ENCODE measurements at places on chromosomes 2 and 18.

DNA sequence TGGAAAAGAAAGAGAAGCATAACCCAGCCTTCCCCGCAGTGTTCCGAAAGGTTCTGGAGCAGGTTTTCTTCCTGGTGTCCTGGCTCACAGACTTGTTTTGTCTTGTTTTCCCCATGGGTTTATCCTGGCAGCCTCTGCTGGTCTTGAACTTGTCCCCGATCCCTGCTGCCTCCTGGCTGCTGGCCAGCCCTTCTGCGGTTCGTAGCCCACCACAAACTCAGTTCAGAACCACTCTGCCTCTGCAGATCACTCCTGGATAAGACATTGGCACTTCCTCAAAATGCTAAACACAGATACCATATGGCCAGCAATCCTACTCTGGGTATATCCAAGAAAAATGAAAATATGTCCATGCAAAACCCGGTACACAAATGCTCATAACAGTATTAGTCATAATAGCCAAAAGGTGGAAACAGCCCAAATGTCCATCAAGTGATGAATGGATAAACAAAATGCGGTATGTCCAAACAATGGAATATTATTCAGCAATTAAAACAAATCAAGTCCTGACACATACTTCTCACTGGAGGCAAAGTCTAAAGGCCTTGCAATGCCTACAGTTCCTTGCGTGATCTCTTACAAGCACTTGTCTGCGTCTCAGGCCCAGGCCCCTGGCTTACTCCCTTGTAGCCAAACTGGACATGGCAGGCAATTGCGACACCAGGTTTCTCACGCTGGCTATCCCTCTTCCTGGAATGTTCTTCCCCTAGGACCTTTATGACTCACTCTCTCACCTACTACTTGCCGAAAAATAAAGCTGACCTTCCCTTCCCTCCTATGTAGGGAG lies 28.0 kb upstream of the ARHGEF4 start:
- no peak for DNase-seq

DNA sequence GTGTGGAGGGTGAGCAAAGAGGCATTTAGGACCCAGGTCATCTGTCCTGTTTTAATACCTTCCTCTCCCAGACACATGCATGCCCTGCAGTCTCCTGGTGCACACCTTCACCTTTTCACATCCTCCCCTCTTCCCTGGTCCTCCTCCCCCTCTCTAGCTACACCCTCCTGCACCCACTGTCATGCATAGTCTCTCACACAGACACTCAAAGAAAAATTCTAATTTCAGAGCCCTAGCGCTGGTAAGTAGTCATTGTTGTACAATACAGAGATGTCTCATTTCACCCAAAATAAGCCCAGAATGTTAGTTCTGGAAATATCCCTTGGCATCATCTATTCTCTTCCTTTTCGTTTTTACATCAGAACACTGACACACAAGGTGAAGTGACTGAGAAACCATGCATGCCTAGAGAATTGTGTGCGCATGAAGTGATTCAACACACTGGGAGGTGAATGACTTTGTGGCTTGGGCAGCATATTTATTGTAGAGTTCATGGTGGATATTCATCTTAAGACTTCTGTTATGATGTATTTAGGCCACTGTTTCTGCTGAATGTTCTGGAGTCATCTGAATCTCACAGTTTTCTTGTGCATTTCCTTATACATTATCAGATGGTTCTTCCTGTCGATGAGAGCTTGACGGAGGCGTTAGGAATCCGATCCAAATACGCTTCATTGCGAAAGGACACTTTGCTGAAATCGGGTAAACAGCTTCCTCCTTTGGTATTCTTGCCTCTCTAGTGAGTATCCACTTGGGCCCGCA lies 69.9 kb downstream of the COA5 start:
- DNase-seq, result no peak

DNA sequence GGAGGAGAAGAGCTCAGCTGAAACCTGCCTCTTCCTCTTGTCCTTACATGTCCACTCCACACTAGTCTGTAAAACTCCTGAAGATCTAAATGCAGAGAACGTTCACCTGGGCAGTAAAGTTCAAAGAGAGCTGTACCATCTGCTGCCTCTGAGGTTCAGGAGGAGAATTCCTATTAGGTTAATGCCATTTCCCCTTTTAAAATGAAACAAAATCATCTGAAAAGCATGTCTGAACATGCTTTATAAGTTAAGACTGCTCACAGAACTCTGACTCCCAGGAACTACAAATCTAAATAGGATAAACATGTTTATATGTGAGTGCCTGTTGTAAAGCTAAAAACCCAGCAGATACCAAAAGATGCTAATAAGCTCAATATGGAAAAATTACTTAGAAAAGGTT lies 164.4 kb downstream of the AFF3 start:
- no peak for DNase-seq

DNA sequence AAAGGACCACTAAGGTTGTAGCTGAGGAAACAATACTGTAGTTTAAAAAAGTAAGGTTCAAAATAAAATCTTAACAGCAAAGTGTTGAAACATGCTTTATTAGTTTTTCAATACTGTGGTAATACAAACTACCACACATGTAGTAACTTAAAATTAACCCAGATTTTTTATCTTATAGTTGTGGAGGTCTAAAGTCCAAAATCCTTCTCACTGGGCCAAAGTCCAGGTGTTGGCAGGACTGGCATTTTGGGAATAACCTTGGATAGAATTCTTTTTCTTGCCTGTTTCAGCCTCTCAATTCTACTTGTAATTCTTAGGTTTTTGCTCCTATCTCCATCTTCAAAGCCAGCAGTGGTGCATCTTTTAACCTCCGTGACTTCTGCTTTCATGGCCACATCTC lies 942.0 kb downstream of the TSN start:
- no peak for DNase-seq

GRCh38 chr2:128086244-128086643 lies 4.8 kb upstream of the UGGT1 start:
- DNase-seq, result no peak

DNA sequence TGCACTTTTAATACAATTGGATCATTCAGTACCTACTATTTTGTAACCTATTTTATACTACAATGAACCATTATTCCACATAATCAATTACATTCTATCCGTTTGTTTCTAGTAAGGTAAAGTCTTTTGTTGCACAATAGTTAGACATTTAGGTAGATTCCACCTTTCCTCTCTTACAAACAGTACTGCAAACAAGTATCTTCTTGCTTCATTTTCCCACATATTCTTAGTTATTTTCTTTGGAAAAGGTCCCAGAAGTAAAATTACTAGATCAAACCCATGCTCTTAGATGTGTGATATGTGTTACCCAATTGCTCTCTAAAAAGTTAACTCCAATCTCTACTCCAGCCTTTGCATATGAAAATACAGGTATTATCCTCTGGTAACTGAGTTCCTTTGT lies 49.6 kb downstream of the SPIRE1 start:
- DNase-seq, result no peak

DNA sequence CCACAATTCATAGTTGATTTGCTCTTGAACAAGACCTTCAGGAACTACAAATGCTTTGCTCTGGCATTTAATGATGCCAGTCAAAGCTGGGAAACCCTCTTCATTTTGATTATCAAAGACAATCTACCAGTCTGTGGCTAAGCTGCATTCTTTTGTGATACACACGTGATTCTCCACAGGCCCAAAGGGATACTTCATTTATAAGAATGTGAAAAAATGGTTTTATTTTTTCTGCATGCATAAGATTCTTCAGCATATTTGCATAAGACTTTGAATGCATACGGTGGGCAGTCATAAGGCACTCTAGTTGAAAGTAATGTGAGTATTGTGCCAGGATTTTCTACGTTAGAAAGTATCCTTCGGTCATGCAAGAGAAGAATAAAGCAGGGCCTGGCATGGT lies 33.0 kb upstream of the ARL5A start:
- no peak for DNase-seq

DNA sequence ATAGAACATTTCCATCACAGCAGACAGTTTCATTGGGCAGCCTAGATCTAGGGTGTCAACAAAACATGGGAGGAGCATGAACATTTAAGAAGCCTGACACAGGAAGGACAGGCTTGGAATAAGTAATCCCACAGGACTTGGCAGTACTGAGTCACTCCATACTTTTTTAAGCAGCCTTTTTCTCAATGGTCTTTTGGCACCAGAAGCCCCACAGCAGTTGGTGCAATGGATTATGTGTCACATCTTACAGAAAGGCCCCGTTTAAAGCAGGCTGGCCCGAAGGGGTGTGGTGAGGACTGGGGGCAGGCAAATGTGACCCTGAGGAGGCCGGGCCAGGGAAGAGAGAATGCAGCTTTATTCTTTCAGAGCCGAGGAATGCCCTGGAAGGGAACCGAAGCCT lies 26.6 kb downstream of the SPTBN1 start:
- DNase-seq, result no peak

GRCh38 chr2:144454466-144455287 lies 65.2 kb downstream of the ZEB2 start:
- DNase-seq, result no peak

DNA sequence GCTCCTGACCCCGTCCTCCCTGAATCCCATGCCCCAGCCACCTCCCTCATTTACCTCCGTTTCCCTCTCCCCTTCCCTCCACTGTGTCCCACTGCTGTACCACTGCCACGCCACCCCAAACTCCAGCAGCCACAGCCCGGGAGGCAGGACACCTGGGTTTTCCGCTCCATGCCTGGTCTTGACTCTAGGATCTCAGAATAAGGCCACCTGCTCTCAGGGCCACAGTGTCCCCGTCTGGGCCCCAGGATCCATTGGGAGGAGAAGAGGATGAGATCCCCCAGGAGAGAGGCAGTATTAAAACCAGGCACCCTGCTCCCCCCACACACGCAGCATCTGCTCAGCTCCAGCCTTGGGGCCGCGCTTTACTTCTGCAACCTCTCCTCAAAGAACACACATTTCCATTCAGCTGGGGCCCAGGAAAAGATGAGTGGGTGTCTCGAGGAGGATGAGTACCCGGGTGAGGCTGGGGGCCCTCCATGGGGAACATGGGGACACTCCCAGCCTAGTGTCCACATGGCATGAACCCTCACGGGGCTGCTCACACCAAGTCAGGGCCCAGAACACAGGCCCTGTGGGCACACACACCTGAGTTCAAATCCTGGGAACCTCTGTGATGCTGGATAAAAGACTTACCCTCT lies 32.8 kb upstream of the TNS1 start:
- DNase-seq, result no peak

DNA sequence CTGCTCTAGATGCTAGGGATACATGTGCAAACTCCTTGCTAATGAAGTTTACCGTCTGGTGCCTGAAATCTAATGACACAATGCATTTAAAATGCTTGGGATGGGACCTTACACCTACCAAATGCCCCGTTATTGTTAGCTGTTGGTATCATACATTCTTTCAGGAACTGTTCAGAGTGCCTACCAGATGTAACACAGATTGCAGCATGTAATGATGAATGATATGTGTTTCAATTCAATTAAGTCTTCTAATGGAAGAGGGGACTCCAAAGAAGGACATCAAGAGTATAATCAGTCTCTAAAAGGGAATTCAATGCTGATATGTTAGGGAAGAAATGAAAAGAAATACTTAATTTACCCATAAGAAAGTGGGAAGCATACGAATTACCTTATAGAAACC lies 3.2 kb downstream of the LYPD6 start:
- no peak for DNase-seq

GRCh38 chr2:190979906-190980629 lies 33.9 kb downstream of the STAT1 start:
- no peak for DNase-seq

DNA sequence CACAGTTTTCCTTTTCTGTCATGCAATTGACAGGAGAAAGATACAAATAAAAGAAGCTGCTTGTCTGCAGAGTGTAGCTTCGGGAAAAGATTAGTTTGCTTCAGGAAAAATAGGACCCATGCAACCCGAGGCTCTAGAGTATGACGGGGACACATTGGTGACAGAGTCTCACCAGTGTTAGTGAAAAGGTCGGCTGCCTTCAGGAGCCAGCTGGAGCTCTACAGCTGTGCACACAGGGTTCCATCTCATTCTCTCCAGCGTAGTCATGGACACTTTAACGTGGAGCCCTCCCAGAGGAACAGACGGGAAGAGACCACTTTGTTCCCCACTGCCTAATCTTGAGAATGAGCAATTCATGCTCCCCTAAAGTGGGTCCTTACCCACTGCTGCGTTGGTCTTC lies 42.9 kb downstream of the FECH start:
- DNase-seq, result no peak

Data from AML-193 (cell line).